CD4-positive, alpha-beta memory T cell (primary cell): ENCODE measurements at places on chromosomes 11 and 22. TPM values are rescaled to one million over a fixed set of nuclear protein-coding genes. Genes with fewer than 3 reads are reported as not detected.
A peak's percentile ranks its signal among the peaks of the same experiment; 100 is the strongest.

The MMP8 gene
- not detected for polyA plus RNA-seq

GRCh38 chr11:102553835-102554282 is 23.3 kb upstream of the MMP7 start:
- no peaks in the 10 kb centered on the region for H3K36me3 ChIP-seq
- H3K4me1 ChIP-seq = no peaks in the 10 kb centered on the region
- H3K4me3 ChIP-seq = no peak overlapping the region
- no peak for DNase-seq
- H3K27ac ChIP-seq = no peak overlapping the region

DNA sequence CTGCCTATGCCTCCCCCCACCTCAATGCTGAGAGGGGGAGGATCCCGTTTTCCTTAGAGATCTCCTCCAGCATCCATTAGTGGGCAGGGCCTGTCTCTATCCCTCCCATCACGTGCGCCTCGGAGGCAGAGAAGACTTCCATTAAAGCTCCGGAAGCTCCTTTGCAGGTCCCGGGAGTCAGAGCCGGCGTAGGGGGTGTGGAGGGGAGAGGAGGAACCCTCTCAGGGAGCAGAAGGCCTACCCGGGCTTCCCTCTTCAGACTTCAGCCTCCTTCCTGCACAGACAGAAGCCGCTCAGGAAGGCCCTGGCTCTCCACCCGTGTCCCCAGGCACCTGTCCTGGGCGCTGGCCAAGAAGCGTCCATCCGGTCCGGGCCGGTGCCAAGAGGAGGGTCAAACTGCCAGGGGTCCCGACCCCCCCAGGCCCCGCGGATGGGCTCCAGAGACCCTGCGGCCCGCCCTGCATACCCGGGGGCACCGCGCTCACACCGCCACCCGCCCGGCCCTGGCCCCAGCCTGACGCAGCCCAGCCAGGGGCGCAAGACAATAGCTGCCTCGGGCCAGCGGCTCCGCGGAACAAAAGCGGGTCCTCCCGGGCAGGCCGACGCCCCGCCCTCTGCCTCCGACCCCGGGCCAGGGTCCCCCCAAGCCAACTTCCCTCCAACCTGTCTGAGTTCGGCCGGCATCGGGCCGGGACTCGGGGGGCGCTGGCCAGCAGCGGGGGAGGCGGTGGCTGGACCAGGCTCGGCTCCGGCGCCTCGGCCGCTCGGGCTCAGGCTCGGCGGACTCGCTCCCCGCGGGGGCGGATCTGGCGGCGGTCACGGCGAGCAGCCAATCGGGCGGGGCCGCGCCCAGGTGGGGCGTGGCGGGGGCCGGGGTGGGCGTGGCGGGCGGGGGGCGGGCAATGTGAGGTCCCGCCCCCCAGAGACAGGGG is 29.9 kb downstream of the ARVCF start:
- peaks cover 24% of the 10 kb centered on the region for H3K4me1 ChIP-seq
- no peaks in the 10 kb centered on the region for H3K27me3 ChIP-seq
- peak; percentile 61 for DNase-seq

DNA sequence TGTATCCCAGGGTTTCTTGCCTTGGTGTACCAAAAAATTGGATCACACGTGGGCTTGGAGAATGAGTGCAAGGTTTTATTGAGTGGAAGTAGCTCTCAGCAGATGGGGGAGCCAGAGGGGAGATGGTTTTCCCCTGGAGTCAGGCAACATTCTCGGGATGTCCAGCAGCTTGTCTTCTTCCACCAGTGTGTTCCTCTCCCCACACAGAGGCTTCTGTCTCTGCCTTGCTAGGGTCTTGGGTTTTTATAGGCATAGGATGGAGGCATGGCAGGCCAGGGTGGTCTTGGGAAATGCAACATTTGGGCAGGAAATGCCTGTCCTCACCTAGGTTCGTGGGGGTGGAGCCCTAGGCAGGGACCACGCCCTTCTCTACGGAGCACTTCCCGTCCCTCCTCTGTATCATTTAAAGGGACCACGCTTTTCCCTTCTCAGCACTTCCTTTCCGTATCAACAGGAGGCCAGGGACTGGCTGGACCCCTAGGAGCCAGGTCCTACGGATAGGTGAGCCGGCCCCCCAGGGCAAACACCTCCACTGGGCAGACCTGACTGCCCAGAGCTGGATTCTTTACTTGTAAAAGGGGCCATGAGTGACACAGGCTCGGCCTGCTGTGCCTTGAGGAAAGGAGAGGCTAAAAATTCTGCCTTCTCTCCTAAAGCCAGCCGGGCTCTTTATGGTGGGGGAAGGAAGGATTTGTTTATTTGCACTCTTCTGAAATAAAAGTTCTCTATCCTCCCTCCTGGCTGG is 55.3 kb upstream of the CCDC188 start:
- peaks cover 3% of the 10 kb centered on the region for H3K27me3 ChIP-seq
- DNase-seq = peak; percentile 70
- peak overlapping the region; percentile 74 for H3K27ac ChIP-seq
- peak overlapping the region; percentile 78 for H3K4me3 ChIP-seq
- peaks cover 29% of the 10 kb centered on the region for H3K4me1 ChIP-seq

DNA sequence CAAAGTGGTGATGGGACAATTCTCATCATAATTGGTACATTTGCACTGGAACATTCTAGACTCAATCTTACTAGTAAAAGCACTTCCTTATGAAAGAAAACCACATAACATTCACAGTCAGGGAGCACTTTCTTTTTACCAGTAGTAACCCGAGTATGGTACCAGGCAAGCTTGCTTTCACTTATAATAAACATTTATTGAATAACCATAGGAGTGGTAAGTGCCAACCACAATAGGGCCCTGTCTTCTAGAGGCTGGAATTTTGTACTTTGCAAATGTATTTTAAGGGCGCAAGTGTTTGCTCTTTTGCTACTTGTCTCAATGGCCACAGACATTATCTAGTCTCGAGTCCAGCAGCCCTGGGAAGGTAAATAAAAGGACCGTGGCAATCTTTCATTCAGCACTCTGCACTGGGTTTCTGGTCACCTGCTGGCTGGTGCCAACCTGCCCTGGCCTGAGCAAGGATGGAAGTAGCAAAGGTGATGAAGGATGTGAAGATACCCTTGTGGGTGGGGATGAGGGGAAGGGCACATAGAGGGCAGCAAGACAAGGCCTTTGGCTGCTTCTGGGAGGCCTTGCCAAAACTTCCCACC is 24.2 kb downstream of the C22orf31 start:
- no peaks in the 10 kb centered on the region for H3K36me3 ChIP-seq
- H3K27me3 ChIP-seq = no peaks in the 10 kb centered on the region
- no peaks in the 10 kb centered on the region for H3K4me1 ChIP-seq
- no peak for DNase-seq
